Right forelimb (tissue), 1 donor: ENCODE measurements at places on chromosomes 3 and 15.
A peak's percentile ranks its signal among the peaks of the same experiment; 100 is the strongest.

DNA sequence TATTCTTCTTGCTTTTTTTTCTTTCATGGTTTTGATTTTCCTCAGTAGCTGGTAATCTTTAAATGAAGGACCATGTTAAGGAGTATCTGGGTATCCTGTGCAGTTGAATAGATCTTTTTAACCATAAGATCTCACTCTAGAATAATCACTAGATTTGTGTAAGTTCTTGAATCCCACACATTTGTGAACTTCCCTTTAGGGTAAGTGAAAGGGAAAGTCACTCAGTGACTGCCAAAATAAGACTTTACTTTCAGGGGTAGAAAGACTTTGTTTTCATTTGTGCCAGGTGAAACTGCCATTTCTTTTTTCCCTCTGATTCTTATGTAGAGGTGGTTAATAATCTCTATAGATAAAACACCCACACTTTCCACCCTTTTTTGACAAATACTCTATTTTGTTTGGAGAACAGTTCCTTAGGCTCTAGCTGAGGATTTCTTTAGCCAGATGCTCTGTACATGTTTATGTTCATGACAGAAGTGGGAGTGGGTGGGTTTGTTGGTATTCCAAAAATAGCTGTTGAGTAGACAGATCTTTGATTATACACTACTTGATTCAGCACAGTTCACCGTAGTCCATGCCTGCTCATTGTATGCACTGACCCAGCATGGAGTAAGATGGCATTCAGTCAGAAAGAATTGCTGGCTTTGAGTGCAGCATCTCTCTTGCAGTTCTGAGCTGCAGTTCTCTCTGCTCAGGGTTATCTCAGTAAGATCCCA is 28.5 kb downstream of the LRRC49 start:
- DNase-seq, result no peak

DNA sequence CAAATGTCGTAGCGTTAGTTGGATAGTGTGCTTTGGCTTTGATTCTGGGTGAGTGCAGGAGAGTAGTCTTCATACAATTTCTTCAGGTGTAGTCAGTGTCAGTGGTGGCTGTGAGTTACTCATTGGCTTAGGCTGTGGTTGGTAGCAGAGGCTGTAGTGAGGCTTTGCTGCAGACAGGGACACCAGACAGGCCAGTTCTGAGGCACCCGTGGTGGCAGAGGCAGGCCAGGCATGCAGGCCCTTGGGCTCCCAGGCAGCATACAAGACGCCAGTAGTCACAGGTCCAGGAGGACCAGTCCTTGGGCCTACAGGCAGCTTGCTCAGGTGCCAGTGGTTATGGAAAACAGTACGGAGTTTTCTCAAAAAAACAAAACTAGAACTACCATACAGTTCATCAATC is 61.3 kb downstream of the DMXL2 start:
- DNase-seq, result no peak

- DNase-seq, result no peak
These were observed 2.4 kb upstream of the PIK3R4 start for GRCh38 chr3:130748981-130749380.

DNA sequence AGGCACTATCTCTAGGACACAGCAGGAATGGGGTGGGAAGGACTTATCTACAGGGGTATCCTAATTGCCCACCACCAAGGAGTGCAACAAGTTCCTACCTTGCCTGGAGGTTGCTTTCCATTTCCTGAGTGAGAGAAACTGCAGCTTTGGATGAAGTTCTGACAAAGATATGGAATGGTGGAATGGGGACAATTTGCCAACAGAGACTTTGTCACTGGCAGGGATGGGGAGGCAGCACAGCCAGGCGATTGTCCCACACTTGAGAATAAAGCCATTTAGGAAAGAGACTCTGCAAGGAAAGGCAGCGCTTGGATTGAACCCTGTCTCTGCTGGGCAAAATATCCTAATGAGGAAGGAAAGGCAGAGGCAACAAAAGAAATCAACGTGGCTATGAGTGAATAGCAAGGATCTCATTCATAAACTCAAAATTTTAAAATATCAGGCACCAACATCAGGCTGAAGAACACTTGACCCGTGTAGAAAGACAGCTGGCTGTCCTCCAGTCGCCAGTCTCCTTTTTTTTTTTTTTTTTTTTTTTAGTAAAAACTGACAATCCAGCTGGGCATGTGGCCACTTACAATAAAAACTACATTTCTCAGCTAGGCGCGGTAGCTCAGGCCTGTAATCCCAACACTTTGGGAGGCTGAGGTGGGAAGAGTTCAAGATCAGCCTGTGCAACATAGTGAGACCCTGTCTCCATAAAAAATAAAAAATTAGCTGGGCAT is 31.6 kb upstream of the PDE8A start:
- DNase-seq, result no peak

- DNase-seq, result no peak
These were observed 12.8 kb downstream of the CHST2 start for GRCh38 chr3:143132246-143132980.

DNA sequence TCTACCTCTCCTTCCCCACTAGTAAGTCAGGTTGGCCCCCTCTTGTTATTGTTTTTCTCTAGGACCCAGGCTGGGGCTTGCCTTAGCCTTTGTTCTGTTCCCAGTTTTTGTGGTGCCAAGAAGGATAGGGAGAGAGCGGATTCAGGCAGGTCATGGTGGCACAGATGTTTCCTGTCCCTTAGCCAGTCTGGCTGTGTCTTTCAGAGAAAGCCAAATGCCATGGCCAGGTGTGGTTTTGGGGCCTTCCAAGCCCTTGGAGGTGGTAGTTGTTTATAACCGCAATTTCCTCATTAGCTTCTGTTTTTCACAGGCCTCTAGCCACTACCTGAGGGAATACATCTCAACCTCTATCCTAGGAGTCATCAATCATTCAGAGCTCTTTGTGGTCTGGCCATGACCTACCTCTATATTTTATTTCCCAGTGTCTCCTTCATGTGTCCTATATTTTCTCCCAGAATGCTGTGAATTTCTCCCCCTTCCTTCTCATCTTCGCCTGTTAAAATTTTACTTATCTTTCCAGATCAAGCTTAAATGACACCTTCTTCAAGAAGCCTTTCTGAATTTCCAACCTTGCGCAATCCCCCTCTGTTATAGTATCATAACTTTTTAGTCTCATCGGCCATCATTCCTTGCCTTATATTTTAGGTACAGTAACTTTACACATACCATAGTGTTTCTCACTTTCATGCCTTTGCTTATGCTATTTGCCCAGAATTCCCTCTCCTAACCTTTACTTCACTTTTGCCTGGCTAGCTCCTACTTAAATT is 38.2 kb downstream of the TIMP4 start:
- no peak for DNase-seq

GRCh38 chr3:131535596-131535995 is 32.8 kb upstream of the MRPL3 start:
- no peak for DNase-seq

DNA sequence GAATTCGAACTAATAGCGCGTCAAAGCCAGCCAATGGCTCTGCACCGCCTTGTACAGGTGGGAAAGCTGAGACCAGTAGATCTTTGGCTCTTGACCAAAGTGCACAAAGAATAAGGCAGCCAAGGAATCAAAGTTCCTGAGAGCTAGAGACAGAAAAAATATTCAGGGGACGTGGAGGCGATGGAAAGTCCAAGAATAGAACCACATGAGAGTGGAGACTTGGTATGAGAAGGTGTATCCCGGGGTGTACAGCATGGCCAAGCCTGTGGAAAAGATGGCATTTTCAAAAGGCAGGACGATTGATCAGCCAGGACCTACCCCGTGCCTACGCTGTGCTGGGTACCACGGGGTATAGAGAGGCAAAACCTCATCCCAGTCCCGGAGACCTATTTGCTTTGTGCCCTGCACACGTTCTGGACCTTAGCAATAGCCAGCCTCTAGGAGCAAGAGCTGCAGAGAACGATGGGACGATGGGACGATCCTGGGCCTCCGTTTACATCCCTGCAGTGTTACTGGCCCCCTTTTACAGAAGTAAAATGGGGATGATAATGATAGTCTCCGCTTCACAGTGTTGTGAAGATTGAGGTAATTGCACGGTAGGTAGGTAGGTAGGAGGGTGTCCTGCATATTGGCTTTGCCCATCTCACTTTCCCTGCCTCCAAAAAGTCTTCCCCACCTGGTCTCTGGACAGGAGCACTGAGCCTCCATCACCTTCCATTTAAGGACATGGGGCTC is 583 bp upstream of the RBSN start:
- no peak for DNase-seq

GRCh38 chr3:12553921-12554391 is 2.9 kb upstream of the MKRN2 start:
- DNase-seq, result peak; percentile 63

- DNase-seq, result no peak
These were observed 48.9 kb downstream of the CACNA2D2 start for GRCh38 chr3:50454481-50455070.

DNA sequence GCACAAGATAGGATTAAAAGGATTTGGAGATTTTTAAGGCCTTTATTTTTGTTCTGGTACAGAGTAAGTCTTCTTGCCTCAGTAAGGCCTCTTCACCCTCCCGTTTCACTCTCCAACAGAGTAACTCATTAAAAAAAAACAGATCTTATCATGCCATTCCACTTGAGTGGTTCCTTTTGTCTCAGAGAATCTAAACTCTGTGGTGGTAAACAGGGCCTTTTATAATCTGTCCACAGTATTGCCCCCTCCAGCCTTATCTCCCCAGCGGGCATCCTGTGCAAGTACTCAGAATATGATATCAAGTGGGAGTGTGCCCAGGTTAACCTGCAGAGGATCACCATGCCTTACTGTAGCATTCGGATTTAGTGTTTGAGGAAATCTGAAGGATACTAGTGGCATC is 20.3 kb upstream of the ATOSA start:
- DNase-seq, result no peak

- no peak for DNase-seq
These were observed 86.1 kb downstream of the RTP4 start for GRCh38 chr3:187454085-187454815.

DNA sequence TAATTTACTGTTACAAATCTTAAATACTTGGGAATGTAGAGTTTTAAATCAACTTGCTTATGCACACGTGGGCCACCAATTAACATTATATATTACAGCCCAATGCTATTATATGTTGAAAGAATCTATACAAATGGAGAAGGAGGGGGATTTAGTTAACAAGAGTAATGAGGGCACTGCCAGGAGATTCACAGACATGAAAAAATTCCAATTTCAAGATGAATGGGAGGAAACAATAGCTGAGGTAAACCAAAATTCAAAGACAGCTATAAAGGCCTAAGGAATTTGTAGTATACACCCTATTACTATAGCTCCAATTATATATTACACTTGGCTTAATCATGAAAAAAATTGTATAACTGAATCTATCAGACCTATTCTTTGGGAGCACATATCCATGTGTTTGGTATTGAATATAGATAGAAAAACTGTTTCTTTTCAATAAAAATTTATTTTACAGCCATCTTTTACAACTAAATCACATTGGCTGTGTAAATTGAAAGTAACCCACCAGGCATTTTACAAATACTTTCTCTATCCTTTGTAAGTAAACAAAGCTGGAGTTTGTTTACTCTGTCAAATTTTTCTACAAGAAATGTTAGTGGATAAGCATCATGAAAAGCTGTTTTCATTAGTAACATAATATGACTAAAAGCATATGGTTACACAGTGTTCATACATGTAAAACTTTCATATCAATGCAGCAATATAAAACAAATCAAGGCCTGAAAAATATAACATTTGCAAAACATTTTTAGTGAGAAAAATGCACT is 1045.8 kb downstream of the ROBO1 start:
- DNase-seq, result no peak

- DNase-seq, result no peak
These were observed 44.0 kb downstream of the XXYLT1 start for GRCh38 chr3:195226900-195227447.

GRCh38 chr3:116037954-116038911 is 407.1 kb downstream of the LSAMP start:
- no peak for DNase-seq

DNA sequence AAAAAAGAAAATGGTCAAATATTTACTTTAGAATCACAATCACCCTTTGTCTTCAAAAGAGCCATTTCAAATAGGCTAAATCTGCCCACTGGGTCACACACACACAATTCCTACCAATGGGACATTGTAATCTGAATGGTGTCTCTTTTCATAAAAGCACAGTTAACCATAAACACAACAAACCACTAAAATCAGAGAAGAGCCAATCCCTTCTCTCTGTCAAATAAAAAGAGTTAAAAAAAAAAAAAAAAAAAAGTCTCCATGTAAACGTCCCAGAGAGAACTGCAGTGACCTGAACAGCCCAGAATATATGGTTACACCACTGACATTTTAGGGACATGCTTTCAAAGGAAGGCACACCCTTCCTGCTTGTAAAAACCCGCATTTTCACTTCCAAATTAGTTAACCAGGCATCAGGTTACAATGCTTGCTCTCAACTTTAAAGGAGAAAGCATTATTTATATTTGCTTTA is 63.7 kb downstream of the PRICKLE2 start:
- DNase-seq, result no peak

GRCh38 chr3:48404440-48405342 is 25.2 kb downstream of the PLXNB1 start:
- no peak for DNase-seq

DNA sequence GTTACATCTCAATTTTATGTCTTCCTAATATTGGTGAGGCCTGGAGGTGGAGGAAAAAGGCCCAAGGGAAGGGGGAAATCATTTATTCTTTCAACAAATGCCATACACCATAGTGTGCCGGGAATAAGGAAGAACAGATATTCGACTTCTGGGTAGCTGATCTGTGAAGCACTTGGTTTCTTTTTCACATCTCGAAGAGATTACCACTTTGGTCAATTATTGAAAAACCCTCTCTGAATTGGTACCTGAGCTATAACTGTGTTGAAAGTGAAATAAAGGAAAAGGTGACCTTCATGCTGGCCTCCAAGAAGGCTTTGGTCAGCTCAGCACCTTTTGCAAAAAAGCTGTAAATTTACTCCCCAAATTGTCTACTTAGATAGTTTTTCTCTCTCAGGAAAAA is 14.2 kb upstream of the MB21D2 start:
- DNase-seq, result no peak

- no peak for DNase-seq
These were observed 147.5 kb downstream of the NTRK3 start for GRCh38 chr15:88108991-88109390.

DNA sequence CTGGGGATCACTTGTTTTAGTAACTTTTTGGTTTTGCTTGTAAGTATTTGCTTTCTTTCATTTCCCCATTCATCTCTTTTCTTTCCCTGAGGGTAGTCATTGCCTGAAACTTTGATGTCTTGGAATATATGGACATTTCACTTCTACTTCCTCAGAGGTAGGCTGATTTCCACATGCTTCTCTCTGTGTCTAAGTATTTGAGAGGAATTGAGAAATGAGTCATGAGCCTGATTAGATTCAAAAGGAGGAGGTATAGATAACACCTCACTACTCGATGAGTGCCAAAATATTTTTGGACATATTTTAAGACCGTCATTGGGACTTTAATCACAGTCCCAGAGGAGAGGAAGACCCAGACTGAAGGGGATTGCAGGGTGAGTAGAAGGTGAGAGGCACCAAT is 480.1 kb upstream of the SGO1 start:
- no peak for DNase-seq

DNA sequence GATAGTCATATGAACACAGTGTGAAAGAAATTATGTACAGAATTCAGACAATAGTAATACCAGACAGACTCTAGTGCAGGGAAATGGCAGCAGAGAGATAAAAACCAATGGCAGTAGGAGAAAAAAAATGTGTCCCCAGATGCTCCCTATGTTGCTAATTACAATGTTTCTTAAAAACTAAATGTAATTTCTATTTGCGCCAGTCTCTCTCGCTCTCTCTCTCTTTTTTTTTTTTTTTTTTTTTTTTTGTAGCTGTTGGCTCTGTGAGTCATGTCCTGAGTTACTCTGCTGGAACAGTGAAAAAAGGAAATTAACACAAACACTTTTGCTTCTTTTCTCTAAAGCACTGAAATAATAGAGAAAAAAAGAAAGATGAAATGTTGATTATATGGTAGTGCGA is 871.9 kb downstream of the GBE1 start:
- DNase-seq, result no peak
